Bladder microvascular endothelial cell (primary cell): ENCODE measurements at places on chromosomes 4 and X. TPM values are rescaled to one million over a fixed set of nuclear protein-coding genes. Genes with fewer than 3 reads are reported as not detected.

The RPS6KA6 gene
- total RNA-seq: under 0.01 and 0.94 TPM in 2 replicates

The TEX13D gene
- not detected in 2 replicates for total RNA-seq

The ESX1 gene
- not detected in 2 replicates for total RNA-seq

The CHST7 gene
- total RNA-seq: 31.6 and 47.6 TPM in 2 replicates

The SORBS2 gene
- 53.9 and 261 TPM in 2 replicates for total RNA-seq

The HSFX3 gene
- total RNA-seq: not detected in 2 replicates

The DEFB131A gene
- total RNA-seq: not detected in 2 replicates

The HDX gene
- 4.2 and 9.8 TPM in 2 replicates for total RNA-seq

The STATH gene
- not detected in 2 replicates for total RNA-seq

The TREX2 gene
- 2.1 and 7.3 TPM in 2 replicates for total RNA-seq

The EDA gene
- 0.49 and 0.94 TPM in 2 replicates for total RNA-seq

The TLR1 gene
- 0.97 and 1.7 TPM in 2 replicates for total RNA-seq

The KLHL13 gene
- total RNA-seq: 0.82 and 0.97 TPM in 2 replicates

The MFSD8 gene
- total RNA-seq: 10.2 and 24.3 TPM in 2 replicates

The FGF13 gene
- 10.5 and 80.9 TPM in 2 replicates for total RNA-seq

The JADE3 gene
- 6.8 and 13.5 TPM in 2 replicates for total RNA-seq

The STK32B gene
- 22.8 and 29.6 TPM in 2 replicates for total RNA-seq

The SHOX gene
- total RNA-seq: not detected in 2 replicates

The MEPE gene
- not detected in 2 replicates for total RNA-seq

The OTUD5 gene
- 21.7 and 34.9 TPM in 2 replicates for total RNA-seq

The RIPPLY1 gene
- total RNA-seq: not detected in 2 replicates

The TKTL2 gene
- total RNA-seq: 0.06 TPM in 1 of 2 replicates, not detected in the other

The C4orf51 gene
- not detected in 2 replicates for total RNA-seq

The RASSF6 gene
- total RNA-seq: not detected in 2 replicates

The ATP8A1 gene
- total RNA-seq: 16.5 and 26.3 TPM in 2 replicates

The PLS3 gene
- total RNA-seq: 419 and 462 TPM in 2 replicates

The PAK3 gene
- total RNA-seq: 0.49 and 3.9 TPM in 2 replicates

The SCOC gene
- total RNA-seq: 24.0 and 35.7 TPM in 2 replicates

The XK gene
- total RNA-seq: under 0.01 TPM in 2 replicates

The TSPAN5 gene
- total RNA-seq: 15.1 and 47.8 TPM in 2 replicates

The ZNF711 gene
- 0.16 and 4.7 TPM in 2 replicates for total RNA-seq

The CPXCR1 gene
- total RNA-seq: not detected in 2 replicates

The SLC9B1 gene
- 0.19 and 0.81 TPM in 2 replicates for total RNA-seq

The HSFX1 gene
- total RNA-seq: 0.16 and 1.7 TPM in 2 replicates

The GUF1 gene
- total RNA-seq: 4.5 and 13.7 TPM in 2 replicates

The ADAM29 gene
- total RNA-seq: 0.06 TPM in 1 of 2 replicates, not detected in the other

The FAM184B gene
- not detected in 2 replicates for total RNA-seq

The UBA6 gene
- 60.1 and 151 TPM in 2 replicates for total RNA-seq

The EIF1AX gene
- 15.7 and 21.8 TPM in 2 replicates for total RNA-seq

The USO1 gene
- total RNA-seq: 46.8 and 97.6 TPM in 2 replicates

The DCAF8L2 gene
- not detected in 2 replicates for total RNA-seq
